Stimulated activated CD4-positive, alpha-beta T cell treated with anti-CD3 and anti-CD28 coated beads, TNF-alpha, amount 100 ng/mL, for 48 hours (primary cell): ENCODE measurements at places on chromosomes 11 and 22.

DNA sequence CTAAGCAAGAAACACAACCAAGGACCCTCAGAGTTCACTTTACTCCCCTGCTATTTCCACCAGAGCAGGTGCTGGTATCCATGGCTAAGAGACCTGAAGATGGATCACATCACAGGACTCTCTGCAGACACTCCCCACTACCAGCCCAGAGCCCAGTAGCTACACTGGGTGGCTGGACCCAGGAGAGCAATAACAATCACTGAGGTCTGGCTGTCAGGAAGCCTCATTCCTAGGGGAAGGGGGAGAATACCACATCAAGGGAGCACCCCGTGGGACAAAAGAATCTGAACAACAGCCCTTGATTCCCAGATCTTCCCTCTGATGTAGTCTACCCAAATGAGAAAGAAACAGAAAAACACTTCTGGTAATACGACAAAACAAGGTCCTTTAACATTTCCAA is 9.0 kb upstream of the MMP7 start:
- DNase-seq, result no peak

- DNase-seq, result no peak
Measured at GRCh38 chr11:20844216-20844615, 174.8 kb downstream of the NELL1 start.

DNA sequence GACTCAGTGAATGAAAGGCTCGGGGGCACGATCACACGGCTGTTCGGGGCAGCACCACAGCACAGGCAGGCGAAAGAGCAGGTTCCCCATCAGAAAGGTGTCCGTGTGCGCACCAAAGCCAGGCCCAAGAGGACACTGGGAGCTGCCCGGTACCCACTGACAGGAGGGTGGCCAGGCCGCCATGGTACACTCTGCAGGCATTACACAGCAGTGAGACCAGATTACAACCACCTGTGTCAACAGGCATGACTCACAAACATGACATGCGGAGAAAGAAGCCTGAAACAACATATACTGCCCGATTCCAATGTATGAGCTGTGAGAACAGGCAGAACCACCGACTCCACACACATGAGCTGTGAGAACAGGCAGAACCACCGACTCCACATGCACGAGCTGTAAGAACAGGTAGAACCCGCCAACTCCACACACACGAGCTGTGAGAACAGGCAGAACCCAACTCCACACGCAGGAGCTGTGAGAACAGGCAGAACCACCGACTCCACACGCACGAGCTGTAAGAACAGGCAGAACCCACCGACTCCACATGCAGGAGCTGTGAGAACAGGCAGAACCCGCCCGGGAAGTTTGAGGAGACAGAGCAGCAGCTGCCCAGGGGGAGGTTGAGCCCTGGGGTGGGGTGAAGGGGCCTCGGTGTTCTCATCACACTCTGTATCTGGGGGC is 32.6 kb downstream of the KIAA0930 start:
- no peak for DNase-seq

DNA sequence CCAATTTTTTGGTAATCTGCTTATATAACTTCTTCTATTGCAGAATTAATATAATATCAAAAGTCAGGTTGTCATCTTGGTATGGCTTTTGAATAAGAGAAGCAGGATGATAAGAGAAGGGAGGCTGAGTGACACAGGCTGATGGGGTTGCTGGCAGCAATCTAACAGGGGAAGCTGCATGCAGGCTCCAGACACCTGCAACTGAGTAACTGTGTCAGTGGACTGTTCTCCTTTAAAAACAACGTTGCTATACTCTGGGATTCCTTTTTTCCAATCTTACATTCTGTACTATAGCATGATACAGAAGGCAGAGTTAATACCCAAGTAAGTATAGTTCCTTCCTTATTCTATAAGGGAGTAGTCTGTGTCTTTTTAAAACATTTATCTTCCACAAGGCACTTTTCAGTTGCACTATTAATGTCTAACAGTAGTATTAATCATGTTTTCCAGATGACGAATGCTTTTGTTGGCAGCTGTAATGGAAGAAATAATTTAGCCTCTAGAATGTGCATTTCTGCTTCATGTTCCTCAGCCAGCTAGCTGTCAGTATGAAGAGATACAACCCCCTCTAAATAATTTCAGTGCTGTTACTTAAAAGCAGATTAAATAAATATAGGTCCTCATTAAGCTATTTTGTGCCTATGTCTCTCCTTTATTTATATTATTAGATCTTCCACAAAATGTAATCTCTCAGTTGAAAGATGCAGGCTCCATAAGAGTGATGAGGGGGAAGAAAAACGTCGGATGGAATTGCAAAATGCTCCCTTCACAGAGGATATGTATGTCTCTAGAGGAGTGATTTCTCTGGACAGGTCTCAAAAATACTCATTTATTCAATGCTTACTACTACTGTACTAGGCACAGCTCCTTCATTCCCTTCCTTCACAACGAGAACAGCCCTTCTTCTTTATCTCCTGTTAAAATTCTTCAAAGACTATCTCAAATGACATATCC is 50.8 kb downstream of the ATG16L2 start:
- no peak for DNase-seq

DNA sequence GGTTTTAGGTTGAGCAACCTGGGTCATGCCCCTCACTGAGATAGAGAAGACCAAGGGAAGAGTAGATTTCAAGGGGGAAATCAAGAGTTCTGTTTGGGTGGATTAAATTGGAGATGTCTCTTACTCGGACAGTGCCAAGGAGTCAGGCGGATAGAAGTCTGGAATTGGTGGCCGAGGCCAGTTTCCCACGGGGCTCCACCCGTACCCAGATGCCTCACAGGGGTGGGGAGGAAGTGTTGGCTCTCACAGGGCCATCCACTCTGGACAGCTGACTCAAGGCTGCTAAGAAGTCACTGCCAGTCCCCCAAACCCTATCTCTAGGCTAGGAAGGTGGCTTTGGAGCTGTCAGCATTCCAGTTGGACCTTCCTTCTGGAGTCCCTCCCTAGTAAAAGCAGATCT is 79.1 kb upstream of the TIMP3 start:
- no peak for DNase-seq

DNA sequence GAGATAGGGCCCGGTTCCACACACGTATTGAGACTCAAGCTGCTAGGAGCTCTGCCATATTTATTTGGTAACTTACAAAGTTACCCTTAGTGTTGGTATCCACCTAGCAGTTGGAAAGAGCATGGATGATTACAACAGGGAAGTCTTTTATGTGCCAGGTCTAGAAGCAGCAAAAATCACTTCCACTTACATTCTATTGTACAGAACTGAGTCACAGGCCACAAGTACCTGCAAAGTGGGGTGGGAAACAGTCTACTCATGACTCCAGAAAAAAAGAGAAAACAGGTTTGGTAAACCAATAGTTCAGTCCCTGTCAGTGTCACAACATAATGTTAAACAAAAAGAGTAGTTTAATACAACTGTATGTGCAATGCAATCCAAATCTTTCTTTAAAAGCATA is 279.6 kb upstream of the PITPNB start:
- no peak for DNase-seq

DNA sequence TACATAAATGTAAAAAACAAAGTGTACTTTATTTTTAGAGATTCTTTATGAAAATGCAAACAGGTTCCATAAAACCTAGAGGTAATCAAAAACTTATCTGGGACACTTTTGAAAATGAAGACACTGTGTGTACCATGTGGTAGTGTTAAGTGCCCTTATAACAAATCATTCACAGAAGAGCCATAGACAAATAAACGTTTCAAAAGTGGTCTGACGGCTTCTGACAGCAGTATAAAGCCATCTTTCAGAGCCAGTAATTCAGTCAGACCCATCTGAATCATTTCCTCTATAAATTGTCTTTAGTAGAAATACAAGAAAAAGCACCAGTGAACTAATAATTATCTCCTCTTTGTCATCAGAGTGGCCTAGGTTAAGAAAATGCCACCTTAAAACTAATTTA is 100.0 kb downstream of the PAX6 start:
- DNase-seq, result no peak

DNA sequence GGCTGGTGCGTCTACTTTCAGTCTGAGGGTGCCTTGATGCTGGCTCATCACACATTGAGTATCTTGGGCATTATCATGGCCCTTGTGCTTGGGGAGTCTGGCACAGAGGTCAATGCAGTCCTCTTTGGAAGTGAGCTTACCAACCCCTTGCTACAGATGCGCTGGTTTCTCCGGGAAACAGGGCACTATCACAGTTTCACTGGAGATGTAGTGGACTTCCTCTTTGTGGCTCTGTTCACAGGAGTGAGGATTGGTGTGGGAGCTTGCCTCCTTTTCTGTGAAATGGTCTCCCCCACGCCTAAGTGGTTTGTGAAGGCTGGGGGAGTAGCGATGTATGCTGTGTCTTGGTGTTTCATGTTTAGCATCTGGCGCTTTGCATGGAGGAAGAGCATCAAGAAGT is 4.9 kb downstream of the TLCD5 start:
- no peak for DNase-seq

GRCh38 chr11:27216270-27217149 is 146.5 kb downstream of the CCDC34 start:
- no peak for DNase-seq

- DNase-seq, result no peak
Measured at GRCh38 chr11:68956142-68956541, 24.6 kb downstream of the MRGPRD start.

GRCh38 chr11:113504586-113504985 is 29.4 kb upstream of the DRD2 start:
- DNase-seq, result no peak

- no peak for DNase-seq
Measured at GRCh38 chr22:25388415-25388814, 169.0 kb downstream of the CRYBB2 start.

DNA sequence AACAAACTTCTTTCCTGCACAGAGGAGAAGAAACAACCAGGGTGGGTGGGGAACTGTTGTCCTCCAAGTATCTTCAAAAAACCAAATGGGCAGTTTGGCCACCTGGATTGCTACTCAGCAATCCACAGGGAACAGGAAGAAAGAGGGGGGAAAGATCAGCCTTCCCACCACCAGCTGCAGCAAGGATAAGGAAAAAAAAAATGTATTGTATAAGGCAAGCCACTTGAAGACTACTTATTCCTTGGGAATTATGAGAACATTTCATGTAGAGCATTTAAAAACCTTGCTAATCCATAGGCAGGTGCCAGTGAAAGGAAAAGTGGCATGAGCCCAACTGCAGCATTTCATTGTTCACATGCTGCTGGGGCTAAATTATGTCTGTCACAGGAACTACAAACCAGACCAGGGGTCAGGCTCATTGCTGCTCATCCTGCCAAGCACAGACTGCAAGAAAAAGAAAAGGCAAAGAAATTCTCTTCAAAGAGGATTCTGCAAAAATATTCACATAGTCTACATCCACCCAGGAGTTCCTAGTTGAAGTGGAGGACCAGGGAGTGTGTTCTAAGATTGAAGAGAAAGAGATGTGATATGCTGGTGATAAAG is 2.2 kb downstream of the RAB30 start:
- DNase-seq, result no peak

GRCh38 chr11:113579292-113579940 is 104.2 kb upstream of the DRD2 start:
- no peak for DNase-seq

GRCh38 chr11:116502641-116503061 is 270.1 kb downstream of the BUD13 start:
- DNase-seq, result no peak

- DNase-seq, result no peak
Measured at GRCh38 chr11:72409458-72409857, 24.9 kb downstream of the CLPB start.

DNA sequence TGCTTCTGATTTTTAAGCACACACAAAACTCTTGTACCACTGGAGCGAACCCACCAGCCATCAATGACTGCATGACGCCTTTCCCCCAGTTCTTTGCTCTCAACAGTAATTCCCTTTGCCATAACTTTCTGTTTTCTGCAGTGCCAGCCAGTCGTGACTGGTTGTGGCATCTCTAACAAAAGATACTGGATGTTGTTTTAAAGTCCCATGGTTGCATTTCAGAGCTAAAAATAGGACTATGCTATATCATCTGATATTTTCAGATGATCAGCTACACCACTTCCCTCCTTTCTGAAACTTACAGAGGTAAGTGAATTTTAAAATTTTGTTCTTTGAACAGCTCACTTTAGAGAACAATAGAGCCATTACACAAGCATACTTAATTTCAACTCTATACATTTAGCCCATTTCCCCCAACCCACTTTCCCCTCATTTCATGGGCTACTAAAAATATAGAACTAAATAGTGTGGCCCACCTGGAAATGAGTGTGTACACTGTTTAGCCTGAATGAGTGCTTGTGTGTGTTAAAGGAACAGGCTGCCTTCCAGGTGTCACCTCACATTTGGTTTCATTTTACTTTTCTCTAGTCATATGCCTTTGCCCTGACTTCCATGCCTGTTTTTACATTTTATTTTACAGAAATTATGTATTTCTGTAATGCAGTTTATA is 136.9 kb upstream of the ZC3H12C start:
- DNase-seq, result no peak

DNA sequence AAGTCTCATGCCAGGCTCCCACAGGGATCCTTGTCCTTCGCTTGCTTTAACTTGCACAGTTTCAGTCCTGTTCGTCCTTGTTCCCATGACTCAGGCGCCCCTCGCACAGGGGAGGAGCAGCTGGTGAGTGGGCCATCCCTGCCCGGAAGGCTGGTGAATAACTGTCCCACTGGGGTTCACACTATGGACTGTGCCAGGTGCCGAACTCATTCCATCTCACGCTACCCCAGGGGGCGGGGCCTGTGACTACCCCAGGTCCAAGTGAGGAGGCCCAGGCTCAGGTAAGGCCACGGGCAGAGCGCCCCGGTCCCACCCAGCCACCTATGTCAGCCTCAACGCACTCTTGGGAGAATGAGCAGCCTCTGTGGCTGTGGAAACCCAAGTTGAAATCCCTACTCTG is 7.2 kb upstream of the CARD10 start:
- DNase-seq, result no peak

- no peak for DNase-seq
Measured at GRCh38 chr22:30441088-30441487, 15.5 kb downstream of the MTFP1 start.

DNA sequence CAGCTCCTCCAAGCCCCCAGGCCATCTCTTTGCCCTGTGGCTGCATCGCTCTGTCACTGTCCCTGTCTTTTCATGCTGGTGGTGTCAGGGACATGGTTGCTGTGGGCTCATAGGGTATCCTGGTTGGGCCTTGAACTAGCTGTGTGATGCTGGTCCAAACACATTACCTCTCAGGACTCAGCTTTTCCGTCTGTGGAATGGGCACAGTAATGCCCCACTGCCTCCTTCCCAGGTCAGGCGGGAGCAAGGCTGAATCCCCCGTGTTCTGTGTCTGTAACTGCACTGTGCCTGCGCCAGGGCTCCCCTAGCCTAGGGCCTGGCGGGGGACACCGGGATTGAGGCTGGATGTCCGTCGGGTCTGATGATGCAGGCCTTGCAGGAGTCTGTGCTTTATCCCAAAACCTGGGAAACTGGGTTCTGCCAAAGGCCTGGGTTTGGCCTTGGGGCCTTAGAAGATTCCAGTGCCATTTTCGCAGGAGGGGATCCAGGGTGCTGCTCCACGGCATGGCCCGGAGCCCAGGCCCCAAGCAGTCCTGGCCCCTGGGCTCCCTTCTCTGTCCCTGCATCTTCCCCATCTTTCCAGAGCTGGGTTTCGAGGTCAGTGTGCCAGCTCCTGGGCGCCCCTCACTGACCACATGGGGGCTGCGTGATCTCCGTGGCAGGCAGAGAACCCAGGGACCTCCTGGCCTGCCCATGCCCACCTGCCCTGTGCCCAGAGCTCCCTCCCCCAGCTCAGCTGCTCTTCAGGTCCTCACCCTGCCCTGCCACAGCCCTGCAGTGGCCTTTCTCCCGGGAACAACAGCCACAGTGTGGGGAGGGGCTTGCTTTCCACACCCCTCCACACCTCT is 32.7 kb upstream of the CELSR1 start:
- no peak for DNase-seq
